GM12878 (cell line): ENCODE measurements at places on chromosomes 1 and 21. TPM values are rescaled to one million over a fixed set of nuclear protein-coding genes. Genes with fewer than 3 reads are reported as not detected.

The FMO2 gene
- polyA plus RNA-seq, result not detected in 2 replicates

The HNRNPCL4 gene
- polyA plus RNA-seq, result not detected in 2 replicates

The OR2L8 gene
- not detected in 2 replicates for polyA plus RNA-seq

The ROR1 gene
- polyA plus RNA-seq, result not detected in 2 replicates

The DISC1 gene
- polyA plus RNA-seq, result 0.19 and 0.20 TPM in 2 replicates

The ESRRG gene
- 0.03 TPM in 1 of 2 replicates, not detected in the other for polyA plus RNA-seq

The SH2D2A gene
- polyA plus RNA-seq, result 6.5 TPM in 2 replicates

The RASAL2 gene
- 0.12 TPM in 1 of 2 replicates, not detected in the other for polyA plus RNA-seq

The S100A8 gene
- not detected in 2 replicates for polyA plus RNA-seq

The TAS1R1 gene
- polyA plus RNA-seq, result not detected in 2 replicates

The PROK1 gene
- polyA plus RNA-seq, result not detected in 2 replicates

The UMODL1 gene
- polyA plus RNA-seq, result not detected in 2 replicates

The NDUFV3 gene
- 42.0 and 44.7 TPM in 2 replicates for polyA plus RNA-seq

The TMEM51 gene
- polyA plus RNA-seq, result 3.6 and 4.0 TPM in 2 replicates

The C1orf185 gene
- polyA plus RNA-seq, result not detected in 2 replicates

The MATN1 gene
- 0.09 and 0.33 TPM in 2 replicates for polyA plus RNA-seq

The OR10R2 gene
- polyA plus RNA-seq, result not detected in 2 replicates

The ASCL5 gene
- polyA plus RNA-seq, result not detected in 2 replicates

The GNAT2 gene
- polyA plus RNA-seq, result 0.37 and 0.46 TPM in 2 replicates

The SYPL2 gene
- 0.04 TPM in 1 of 2 replicates, not detected in the other for polyA plus RNA-seq

The NBPF4 gene
- polyA plus RNA-seq, result not detected in 2 replicates

The AIM2 gene
- 11.0 and 12.8 TPM in 2 replicates for polyA plus RNA-seq

The HSD3B1 gene
- not detected in 2 replicates for polyA plus RNA-seq

The HIPK1 gene
- polyA plus RNA-seq, result 3.1 and 6.1 TPM in 2 replicates

The GPN2 gene
- polyA plus RNA-seq, result 57.4 and 59.7 TPM in 2 replicates

The CYP4A22 gene
- polyA plus RNA-seq, result not detected in 2 replicates

The PCBP3 gene
- 0.09 and 0.68 TPM in 2 replicates for polyA plus RNA-seq

The NUP210L gene
- 0.07 TPM in 1 of 2 replicates, not detected in the other for polyA plus RNA-seq

The NBPF10 gene
- polyA plus RNA-seq, result 0.04 and 0.07 TPM in 2 replicates

The NTPCR gene
- polyA plus RNA-seq, result 109 and 110 TPM in 2 replicates

The LRRC38 gene
- polyA plus RNA-seq, result not detected in 2 replicates

The USP48 gene
- polyA plus RNA-seq, result 101 and 115 TPM in 2 replicates

The LAMC1 gene
- 4.2 and 6.1 TPM in 2 replicates for polyA plus RNA-seq

The CFAP141 gene
- polyA plus RNA-seq, result not detected in 2 replicates

The BACE2 gene
- polyA plus RNA-seq, result not detected in 2 replicates

The CNKSR1 gene
- 0.61 and 0.95 TPM in 2 replicates for polyA plus RNA-seq

The TRIM63 gene
- not detected in 2 replicates for polyA plus RNA-seq

The PLA2G2A gene
- polyA plus RNA-seq, result not detected in 2 replicates

The CHI3L2 gene
- polyA plus RNA-seq, result 33.0 and 37.1 TPM in 2 replicates

The CFHR3 gene
- polyA plus RNA-seq, result not detected in 2 replicates

The GON4L gene
- 26.4 and 40.5 TPM in 2 replicates for polyA plus RNA-seq

The KCNA3 gene
- polyA plus RNA-seq, result 1.6 and 1.7 TPM in 2 replicates

The MFN2 gene
- polyA plus RNA-seq, result 59.9 and 63.7 TPM in 2 replicates

The CYP4A11 gene
- not detected in 2 replicates for polyA plus RNA-seq

The PM20D1 gene
- polyA plus RNA-seq, result not detected in 2 replicates

The PCNT gene
- polyA plus RNA-seq, result 30.2 and 39.6 TPM in 2 replicates

The L1TD1 gene
- 0.05 and 0.07 TPM in 2 replicates for polyA plus RNA-seq

The TPTE gene
- polyA plus RNA-seq, result not detected in 2 replicates

The RHOU gene
- polyA plus RNA-seq, result not detected in 2 replicates
